ENCODE measurements at places on chromosomes 16 and 17.

DNA sequence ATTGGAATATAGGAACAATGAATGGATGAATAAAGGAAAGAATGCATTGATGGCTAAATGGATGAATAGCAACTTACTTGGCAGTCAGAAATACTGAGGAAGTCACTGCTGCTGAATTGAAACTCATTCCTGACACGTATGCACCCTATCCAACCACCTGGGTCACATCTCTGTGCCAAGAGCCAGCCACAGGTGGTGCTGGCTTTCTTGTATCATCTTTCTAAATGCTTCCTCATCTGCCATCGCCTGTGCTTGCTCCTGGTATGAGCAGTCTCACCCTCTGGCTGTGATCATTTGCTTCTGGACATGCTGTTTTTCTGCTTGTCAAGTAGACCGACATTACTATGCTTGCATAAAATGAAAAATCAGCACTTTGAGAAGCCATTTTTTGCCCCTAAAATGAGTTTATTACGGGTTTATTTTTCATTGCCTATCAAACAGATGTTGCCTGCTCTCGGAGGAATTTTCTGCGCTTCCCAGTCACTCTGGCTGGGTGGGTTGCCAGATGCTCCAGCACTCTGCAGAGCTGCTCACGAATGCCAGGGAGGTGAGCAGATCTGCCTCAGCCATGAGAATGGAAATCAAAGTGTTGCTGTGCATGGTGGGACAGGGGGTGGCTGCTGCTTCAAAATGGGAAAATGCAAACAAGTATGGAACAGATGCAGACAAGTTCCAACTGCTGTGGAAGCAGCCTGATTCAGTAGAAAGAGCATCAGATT, 1349.6 kb upstream of the CDH8 start:
- no peak for DNase-seq

GRCh38 chr16:2767891-2768290, 9.2 kb downstream of the ELOB start:
- DNase-seq: no peak

DNA sequence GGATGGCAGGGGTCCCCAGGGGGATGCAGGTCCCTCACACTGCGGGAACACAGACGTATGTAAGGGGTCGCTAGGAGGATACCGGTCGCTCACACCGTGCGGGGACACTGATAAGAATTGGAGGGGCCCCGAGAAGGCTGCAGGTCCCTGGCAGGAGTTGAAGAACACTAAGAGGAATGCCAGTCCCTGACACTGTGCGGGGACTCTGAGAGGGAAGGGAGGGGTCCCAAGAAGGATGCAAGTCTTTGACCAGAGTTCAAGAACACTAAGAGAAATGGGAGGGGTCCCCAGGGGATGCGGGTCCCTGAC, 510 bp downstream of the ERCC4 start:
- no peak for DNase-seq

GRCh38 chr16:86733546-86734254, 155.4 kb downstream of the FOXL1 start:
- no peak for DNase-seq

- peak; percentile 74 for DNase-seq
These were observed 65.6 kb downstream of the XYLT1 start for GRCh38 chr16:17404941-17405689.

GRCh38 chr17:47200325-47200664, 8.9 kb upstream of the MYL4 start:
- no peak for DNase-seq

- peak; percentile 34 for DNase-seq
These were observed 19.4 kb upstream of the COL1A1 start for GRCh38 chr17:50220811-50221210.

GRCh38 chr16:83835586-83836566, 28.1 kb downstream of the HSBP1 start:
- no peak for DNase-seq

DNA sequence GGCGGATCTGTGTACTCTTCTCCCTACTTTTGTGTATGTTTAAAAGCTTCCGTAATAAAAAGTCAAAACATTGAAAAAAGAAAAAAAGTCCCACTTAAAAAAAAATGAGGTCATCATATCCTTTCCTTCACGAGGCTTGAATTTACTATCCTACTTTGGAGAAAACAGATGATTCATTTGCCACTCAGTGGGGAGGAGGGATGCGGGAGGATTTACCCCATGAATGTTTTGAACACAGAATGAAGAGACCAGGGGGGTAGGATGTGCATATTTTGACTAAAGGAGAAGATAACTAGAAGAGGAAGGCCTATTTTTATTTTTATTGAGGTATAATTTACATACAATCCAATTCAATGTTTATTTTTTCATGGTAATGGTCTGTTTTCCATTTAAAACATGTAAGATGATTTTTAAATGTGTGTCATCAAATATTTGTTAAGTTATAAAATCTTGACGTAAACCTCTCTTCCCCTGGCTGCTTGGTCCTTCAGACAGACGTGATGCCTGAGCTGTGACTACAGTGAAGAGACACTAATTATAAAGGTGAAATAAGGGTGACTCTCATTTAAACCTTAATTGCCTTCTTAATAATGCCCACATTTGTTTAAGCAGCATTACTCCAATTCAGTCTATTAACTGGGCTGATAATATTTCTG, 135.4 kb upstream of the AXIN2 start:
- DNase-seq: no peak

DNA sequence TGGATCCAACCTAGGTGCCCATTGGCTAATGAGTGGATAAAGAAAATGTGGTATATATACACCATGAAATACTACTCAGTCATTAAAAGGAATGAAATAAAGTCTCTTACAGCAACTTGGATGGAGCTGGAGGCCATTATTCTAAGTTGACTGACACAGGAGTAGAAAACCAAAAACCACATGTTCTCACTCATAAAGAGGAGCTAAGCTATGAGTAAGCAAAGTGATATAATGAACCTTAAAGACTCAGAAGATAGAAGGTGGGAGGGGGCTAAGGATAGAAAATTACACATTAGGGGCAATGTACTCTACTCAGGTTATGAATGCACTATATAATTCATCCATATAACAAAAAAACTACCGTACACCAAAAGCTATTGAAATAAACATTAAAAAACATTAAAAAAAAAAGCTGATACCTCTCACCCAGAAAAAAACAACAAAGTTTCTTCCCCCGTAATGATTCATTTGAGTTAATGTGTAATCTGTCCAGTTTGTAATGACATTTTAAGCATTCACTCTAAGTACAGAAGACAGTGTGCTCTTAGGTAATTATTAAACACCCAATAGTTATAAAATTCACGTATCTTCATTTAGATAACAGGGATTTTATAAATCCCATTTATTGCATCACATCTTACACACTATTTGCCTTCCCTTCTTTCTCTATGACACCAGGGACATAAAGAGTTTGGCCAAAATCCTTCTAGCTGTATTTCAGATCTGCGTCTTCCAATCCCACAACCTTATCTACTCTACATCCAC, 941.5 kb downstream of the CDH11 start:
- no peak for DNase-seq

DNA sequence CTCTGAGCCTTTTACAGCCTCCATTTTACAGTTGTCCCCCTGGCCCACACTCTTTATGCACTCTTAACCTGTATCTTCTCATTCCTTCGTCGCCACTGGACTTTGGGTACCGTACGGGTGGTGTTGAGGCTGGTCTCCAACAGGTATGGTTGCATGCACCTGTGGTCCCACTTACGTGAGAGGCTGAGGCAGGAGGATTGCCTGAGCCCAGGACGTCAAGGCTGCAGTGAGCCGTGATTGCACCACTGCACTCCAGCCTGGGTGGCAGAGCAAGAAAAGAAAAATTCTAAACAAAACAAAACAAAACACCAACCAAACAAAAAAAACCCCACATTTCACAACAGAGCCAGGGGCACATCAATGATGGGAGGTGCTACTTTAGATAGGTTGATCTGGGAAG, 14.4 kb upstream of the TMEM98 start:
- DNase-seq: no peak

DNA sequence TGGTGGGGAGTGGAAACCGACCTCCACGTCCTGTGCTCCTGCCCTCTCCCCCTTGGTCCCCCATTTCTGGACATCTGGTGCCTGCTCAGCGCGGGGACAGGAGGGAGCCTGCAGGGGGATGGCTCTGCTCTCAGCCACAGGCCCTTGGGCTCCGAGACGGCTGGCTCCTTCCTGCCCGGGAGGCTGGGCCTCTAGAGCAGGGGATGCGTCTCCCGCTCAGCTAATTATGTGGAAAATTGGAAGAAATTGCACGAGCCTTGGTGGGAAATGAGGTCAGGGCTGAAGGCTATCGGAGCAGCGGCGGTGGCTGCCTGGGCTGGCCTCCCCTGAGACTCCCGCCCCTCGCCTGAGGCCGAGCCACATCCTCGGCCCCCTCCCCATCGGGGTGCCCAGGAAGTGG, 154.6 kb upstream of the CIBAR2 start:
- no peak for DNase-seq

DNA sequence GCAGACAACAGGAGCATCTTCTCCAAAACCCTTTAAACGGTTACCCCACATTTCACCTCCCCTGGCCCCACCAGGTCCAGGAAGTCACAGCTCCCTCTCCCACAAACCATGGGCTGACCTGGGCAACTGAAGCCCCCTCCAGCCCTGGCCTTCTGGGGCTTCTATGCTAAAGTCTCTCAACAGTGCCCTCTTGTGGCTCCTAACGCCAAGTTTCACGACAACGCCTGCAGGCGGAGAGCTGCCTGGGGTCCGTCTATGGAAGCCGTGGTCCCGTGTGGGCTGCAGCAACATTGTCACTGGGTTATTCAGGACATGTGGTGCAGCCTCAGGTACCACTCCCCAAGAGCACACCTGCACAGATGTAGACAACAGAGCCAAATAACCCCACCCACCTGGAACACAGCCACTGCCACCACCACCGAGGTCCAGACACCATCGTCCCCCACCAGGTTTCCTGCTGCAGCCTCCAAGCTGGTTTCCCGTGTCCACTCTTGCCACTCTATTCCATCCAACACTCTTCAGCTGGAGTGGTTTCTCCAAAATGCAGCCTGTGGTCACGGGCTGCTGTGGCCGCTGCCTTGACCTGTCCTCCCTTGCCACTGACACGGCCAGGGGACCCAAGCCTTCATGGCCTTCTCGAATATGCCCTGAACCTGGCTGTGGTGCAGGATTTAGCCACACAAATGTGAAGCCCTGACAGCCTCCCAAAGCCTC, 19.1 kb downstream of the C16orf95 start:
- no peak for DNase-seq

DNA sequence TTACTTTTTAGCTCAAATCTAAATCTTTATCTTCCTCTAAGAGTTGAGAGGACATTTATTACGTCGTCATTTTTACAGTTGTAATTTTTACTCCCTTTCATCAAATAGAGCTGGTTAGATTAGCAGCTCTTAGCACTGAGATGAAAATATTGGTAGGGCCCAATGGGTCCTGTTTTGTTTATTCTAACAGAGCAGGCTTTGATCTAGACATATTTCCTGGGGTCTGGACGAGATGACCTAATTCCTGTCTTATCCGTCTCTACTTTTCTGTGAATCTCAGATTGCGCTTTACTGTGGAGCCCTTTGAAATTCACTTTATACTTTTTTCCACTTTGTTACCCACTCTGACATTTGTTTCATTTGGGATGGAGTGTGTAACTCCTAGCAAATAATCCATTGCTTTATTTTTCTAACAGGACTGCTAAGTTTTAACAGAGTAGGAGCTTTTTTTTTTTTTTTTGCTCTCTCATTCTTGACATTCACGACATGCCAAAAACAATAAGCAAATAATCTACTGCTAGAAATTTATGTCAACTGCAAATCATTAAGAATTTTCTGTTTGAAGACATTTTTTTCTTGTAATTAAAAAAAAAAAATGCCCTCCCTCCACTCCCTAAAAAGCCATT, 18.5 kb downstream of the SALL1 start:
- no peak for DNase-seq

DNA sequence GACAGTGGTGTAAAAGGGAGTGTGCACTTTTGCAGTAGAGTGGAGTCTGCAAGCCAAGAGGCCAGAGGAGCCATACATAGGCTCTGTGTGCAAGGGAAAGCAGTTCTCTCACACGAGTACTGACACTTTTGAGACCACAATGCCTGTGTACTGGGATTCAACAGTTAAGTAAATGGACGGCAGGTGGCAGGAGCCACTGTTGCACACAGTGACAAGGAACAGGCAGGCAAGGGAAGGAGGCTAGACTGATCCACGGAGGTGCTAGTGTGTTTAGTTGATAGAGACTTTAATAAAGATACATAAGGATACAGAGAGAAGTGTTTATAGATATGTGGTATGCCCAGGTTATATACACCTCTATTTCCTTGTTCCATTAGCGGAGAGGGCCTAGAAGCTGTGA, 67.0 kb downstream of the MPRIP start:
- DNase-seq: no peak

DNA sequence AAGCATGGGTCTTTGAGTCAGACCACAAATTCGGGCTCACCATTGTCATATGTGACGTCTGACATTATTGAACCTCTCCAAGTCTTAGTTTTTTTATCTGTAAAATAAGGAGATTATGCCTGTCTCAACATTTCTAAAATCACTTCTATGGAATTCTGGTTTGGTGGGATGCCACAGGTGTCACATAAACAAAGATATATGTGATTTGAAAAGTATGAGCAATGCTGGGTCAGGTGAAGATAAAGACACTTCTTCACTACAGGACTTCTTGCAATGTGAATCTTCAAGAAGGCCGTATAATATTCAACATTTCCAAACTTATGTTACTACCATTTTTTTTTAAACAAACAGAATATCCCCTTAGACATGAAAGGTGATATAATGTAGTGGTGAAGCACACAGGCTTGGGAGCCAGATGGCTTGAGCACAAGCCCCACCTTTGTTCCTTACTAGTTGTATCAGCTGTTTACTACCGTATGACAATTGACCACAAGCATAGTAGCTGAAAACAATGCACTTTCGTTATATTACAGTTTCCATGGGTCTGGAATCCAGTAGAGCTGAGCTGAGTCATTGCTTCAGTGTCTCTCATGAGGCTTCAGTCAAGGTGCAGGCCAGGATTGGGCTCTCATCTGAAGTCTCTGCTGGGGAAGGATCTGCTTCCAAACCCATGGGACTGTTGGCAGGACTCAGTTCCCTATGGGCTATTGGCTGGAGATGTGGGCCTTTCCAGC, 87.7 kb downstream of the UTP18 start:
- DNase-seq: no peak

DNA sequence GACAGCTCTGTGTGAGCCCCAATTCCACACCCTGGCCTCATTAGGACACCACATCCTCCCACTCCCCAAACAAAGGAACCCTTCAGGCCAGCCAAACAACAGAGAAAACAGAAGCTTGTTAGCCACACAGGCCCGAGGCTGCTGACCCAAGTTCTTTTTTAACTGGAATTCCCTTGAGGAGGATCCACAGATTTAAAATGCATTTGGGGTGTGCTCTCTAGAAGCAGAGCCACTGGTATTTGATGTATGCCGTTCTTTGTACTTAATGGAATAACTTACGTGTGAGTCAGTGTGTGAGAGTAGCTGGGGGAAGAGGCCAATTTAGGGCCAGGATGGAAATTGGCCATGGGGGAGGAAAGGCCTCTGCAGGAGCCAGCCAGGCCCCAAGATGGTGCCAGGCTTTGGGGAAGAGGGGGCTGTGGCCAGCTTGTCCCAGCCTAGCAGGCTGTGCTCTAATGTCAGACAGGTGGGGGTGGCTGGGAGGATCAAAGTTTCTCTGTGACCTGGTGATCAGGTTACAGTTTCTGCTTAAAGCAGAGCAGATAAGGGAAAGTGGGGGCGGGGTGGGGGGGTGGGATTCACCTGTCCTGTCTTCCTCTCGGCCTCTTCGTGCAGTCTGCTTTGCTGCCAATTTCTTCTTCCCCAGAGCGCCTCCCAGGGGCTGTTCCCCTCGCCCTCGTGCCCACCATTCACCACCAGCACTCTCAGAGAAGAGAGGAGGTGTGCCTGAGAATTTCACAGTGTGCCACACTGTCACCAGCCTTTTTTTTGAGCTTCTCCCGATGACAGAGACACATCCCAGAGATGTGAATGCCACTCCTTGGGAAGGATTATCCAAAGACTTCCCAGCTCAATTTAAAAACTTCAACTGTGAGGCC, 50.8 kb downstream of the TOM1L2 start:
- no peak for DNase-seq

Measured in ovary (tissue), 10 donors.